Kidney epithelial cell (primary cell): ENCODE measurements at places on chromosomes 5 and 9. TPM values are rescaled to one million over a fixed set of nuclear protein-coding genes. Genes with fewer than 3 reads are reported as not detected.

Gene TLX3
- 0.14 and 0.58 TPM in 2 replicates for total RNA-seq

Gene SNAPC3
- total RNA-seq, result 23.2 TPM in 2 replicates

Gene GPR151
- not detected in 2 replicates for total RNA-seq

Gene COL5A1
- 87.7 and 92.6 TPM in 2 replicates for total RNA-seq

Gene PCDHGB2
- total RNA-seq, result 1.2 and 1.9 TPM in 2 replicates

Gene TRIP13
- total RNA-seq, result 7.4 and 10.8 TPM in 2 replicates

Gene RNF145
- total RNA-seq, result 46.7 and 52.9 TPM in 2 replicates

Gene FOXD4L4
- total RNA-seq, result 0.07 TPM in 1 of 2 replicates, not detected in the other

Gene EIF4E1B
- not detected in 2 replicates for total RNA-seq

Gene NIM1K
- total RNA-seq, result 0.07 and 0.21 TPM in 2 replicates

Gene UNC5A
- total RNA-seq, result 1.1 and 2.3 TPM in 2 replicates

Gene STK32A
- 2.9 and 3.7 TPM in 2 replicates for total RNA-seq

Gene STXBP1
- total RNA-seq, result 23.8 and 27.5 TPM in 2 replicates

Gene TICAM2
- total RNA-seq, result 0.55 and 2.3 TPM in 2 replicates
